Activated CD4-positive, alpha-beta T cell treated with anti-CD3 and anti-CD28 coated beads, Interleukin-2, amount 50 U/mL, for 16 hours (primary cell): ENCODE measurements at places on chromosomes 12 and 14.

GRCh38 chr14:102662636-102663430 is 70.4 kb downstream of the RCOR1 start:
- DNase-seq: no peak

GRCh38 chr12:120007272-120007671 is 18.2 kb downstream of the BICDL1 start:
- peak; percentile 66 for DNase-seq

DNA sequence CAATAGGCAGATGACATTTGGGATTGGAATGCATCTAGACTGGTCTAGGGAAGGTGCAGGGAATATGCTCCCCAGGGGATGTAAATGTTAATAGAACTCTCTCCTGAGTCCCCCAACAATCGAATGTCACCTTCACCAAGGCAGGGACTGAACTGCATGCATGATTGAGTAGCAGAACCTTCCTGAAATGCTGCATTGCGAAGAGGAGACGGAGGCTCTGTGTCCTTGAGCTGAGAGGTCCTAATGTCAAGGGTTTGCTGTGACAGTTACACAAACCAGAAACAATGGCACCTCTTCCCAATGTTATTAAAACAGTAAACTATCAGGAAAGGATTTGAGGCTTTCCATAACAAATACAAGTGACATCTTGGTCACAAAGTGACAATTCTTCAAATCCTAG is 117.5 kb upstream of the SFSWAP start:
- no peak for DNase-seq

GRCh38 chr12:43669373-43669772 is 89.2 kb downstream of the PUS7L start:
- DNase-seq: no peak

DNA sequence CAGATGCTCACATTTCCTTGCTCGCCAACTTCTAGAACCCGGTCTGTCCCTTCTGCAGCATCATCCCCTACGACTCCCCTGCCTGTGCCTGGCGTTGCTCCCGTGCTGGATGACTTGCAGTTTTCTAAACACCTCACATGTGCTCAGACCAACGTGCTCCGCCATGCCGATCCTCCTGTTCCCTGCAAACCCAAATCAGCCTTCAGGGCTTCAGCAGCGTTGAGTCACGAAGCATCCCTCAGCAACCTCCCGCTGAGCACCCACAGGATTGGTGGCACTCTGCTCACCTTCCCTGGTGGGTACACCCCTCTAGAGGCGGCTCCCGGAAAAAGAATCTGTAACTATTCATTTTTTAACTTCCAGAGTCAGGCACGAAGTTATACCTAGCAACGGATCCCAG is 2.8 kb upstream of the PIWIL1 start:
- no peak for DNase-seq

- DNase-seq: no peak
These were observed 194.1 kb downstream of the NOVA1 start for GRCh38 chr14:26403760-26404159.

DNA sequence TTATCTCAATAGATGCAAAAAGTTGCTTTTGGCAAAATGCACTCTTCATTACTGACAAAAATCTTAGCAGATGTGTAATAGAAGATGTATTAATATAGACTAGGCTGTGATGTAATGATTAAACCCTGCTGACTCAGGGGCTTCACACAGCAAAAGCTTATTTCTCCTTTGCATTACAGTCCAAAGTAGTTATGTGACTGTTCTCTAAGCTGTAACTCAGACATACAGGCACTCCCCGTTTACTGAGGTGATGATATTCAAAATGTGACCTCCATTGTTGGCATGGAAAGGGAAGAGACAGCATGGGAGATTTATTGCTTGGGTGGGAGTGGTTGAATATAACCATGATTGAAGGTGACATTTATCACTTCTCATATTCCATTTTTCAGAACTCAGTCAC is 331.5 kb downstream of the SNAPC1 start:
- DNase-seq: no peak

GRCh38 chr12:122412851-122413433 is 9.5 kb downstream of the CLIP1 start:
- peak; percentile 70 for DNase-seq

DNA sequence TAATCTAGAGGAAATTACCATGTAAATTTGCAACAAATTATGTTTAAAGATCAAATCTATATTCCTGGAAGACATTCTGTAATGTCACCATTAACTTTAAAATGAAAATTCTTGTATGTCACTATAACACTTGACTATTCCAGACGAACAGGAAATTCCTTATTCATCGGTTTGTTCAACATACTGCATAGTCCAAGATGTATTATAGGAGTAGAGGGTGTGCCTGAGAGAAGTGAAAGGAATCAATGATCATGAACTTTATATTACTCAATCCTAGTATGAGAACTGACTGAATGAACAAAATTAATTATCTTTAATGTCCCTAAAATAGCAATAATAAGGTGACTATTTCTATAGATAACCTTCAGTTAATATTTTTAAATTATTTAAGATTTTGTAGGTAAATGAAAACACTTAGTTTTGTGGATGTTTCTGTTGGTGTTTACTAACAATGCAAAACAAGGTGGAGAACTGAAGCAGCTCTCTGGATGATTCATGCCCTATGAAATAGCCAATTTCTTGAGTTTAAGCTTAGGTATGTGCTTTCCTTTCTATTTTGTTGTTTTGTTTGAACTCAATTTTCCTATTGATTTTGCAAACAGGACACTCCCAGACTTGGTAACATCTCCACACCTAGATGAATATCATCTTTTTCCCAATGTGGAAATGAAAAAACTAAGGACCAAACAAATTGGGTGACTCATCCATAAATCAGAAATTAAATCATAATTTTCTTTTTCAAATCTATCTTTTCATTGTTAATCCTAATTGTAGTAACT is 18.2 kb upstream of the ITPR2 start:
- no peak for DNase-seq

DNA sequence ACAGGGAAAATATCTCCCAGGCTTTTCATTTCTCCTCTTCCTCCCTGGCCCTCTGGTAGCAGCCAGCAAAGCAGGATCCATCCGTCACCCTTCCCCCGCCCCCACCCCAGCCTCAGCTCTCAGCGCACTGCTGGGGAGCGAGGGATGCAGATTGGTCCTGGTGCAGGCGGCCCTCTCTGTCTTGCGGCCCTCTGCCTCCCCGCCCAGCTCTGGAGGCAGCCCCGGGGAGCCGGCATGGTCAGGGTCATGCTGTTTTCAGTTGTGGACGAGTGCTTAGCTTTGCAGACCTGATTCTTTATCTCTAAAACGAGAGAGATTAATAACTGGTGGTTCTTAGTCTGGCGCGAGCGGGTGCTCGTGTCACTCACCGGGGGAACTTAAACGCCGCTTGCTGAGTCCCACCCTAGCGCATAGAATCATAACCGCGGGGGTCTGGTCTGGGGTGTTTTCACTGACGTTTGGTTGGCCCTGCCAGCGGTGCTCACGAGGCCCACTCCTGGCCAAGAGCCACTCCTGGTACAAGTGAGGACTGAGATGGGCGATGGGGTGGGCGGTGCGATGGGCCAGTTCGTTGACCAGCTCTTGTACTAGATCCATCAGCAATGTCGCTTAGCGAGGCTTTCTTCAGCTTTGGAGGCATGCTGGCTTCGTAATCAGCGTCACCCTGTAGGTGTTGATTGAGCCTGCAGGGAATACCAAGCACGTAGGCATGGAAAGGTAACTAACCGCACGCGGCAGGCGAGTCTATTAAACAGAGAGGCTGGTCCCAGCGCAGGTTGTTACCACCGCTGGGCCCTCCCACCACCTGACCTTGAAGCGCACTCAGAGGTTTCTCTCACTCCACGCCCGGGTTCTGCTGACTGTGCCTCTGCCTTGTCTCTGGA is 95.2 kb downstream of the TSPAN9 start:
- no peak for DNase-seq

DNA sequence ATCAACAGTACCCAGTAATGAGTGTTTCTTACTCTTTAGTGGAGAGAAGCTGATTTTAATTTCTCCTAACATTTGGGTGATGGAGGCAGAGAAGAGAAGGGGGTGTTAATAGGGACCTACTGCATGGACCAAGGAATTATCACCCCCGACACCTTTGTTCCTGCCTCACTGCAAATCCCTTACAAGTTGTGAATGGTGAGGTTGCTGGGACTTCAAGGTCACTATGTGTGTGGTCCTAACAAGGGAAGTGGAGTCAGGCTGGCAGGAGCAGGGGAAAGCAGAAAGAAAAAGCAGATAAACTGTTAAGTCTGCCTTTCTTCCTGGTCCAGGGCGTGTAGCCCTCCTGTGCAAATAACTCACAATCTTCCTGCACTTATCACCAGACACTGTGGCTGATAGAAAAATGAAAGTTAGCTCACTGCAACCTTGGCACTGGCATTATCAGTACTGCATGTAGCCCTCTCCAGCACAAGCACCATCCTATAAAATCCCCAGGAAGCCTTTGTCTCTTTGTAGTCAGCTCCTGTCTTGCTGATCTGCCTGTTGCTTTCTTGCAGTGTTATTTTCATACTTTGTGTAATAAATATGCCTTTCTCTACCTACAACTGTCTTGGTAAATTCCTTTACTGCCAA is 112.3 kb upstream of the DNM1L start:
- DNase-seq: no peak

DNA sequence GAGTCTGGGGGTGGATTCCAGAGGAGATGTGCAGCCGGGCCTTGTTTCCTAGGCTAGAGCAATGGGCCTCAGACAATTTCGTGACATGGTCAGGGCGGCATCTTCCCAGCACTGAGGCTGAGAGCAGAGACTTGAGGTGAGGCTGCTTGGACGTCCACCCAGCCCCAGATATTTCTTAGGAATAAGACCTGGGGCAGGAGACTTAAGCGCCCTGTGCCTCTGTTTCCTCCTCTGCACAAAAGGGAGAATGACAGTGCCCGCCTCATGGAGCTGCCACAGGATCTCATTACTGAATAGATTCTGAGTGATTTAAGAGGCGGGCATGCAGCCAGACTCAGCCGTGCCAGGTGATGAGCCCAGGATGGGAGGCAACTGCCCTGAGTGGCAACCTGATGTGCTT is 297.9 kb upstream of the SFSWAP start:
- DNase-seq: no peak

GRCh38 chr14:93019970-93020369 is 95.8 kb downstream of the ITPK1 start:
- no peak for DNase-seq

DNA sequence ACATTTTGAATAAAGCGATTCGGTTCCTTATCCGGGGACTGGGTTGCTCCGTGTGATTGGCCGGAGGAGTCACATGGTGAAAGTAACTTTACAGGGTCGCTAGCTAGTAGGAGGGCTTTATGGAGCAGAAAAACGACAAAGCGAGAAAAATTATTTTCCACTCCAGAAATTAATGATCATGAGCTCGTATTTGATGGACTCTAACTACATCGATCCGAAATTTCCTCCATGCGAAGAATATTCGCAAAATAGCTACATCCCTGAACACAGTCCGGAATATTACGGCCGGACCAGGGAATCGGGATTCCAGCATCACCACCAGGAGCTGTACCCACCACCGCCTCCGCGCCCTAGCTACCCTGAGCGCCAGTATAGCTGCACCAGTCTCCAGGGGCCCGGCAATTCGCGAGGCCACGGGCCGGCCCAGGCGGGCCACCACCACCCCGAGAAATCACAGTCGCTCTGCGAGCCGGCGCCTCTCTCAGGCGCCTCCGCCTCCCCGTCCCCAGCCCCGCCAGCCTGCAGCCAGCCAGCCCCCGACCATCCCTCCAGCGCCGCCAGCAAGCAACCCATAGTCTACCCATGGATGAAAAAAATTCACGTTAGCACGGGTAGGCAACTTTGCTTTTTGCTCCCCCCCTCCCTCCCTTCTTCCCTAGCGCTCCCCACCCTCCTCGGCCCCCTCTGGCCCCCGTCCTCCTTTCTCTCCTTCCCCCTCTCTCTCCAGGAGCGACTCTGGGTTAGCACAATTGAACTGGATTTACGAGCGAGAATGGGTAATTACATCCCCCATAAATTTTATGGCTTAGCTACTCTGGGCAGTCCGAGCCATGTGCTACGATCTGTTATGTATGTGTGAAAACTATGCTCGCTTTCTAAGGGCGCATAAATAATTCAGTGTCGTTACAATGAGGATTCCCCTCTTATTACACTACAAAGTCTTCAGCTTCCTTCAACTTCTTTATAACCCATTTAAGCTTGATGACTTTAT is at the start of gene HOXC4:
Gene HOXC4, plus strand, starts transcription at position 85 of the 991 bp plus-strand sequence. Its CDS starts 88 bp downstream, at position 173.
- no peak for DNase-seq

DNA sequence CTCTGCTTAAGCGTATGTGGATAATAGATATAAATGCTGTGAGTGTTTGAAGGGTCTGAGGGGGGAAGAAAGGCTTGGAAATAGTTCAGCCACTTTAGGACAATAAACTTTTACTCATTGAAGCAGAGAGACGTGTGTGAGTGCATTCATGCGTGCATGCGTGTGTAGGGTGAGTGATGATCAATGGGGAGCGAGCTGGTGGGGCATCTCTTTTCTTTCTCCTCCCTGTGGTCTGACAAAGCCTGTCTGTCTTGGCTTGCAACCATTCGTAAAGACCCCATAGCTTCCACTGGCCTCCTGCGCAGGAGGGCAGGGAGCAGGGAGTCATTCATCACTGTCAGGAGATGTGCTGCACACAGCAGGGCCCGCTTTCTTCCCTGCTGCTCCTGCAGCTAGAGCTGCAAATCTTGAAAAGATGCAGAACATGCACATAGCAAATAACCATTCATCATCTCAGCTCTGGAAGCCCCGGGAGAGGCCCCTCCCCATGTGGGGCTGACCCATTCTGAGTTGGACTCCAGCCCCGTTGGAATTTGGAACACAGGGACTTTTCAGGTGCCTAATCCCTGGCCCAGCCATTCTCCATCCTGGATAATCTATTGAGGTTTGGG is 223.2 kb downstream of the PPM1H start:
- no peak for DNase-seq

DNA sequence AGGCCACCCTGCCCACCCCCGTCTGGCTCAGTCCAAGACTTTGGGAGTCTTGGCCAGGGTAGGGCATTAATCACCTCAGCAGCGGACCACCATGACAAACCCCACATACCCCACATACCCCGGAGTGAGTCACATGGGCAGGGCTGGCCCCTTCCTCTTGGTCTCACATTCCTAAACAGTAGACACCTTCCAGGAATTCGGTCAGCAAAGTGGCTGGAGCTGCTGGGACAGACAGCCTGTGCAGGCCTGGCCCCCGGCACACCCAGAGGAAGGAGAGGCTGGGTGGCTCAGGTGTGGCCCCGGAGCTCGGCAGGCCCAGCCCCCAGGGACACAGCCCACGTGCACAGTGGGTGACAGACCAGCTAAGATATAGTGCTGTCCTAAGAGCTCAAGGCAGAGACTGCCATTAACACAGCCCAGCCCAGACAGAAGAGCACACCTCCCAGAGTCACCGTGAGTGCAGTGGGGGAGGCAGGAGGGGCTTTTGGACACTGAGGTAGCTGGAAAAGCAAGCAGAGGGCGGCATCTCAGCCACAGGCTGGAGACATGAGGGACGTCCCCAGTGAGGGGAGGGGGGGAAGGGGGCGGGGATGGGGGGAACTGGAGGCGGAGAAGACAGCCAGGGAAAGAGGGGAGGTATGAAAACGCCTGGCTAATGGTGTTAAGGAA is 24.0 kb downstream of the CCDC85C start:
- DNase-seq: no peak
